ENCODE measurements at places on chromosomes 7 and 10. TPM values are rescaled to one million over a fixed set of nuclear protein-coding genes. Genes with fewer than 3 reads are reported as not detected.

OPALIN gene
- polyA plus RNA-seq = 31.9 TPM

C7orf33 gene
- not detected for polyA plus RNA-seq

EVX1 gene
- polyA plus RNA-seq = 0.27 TPM

DNA sequence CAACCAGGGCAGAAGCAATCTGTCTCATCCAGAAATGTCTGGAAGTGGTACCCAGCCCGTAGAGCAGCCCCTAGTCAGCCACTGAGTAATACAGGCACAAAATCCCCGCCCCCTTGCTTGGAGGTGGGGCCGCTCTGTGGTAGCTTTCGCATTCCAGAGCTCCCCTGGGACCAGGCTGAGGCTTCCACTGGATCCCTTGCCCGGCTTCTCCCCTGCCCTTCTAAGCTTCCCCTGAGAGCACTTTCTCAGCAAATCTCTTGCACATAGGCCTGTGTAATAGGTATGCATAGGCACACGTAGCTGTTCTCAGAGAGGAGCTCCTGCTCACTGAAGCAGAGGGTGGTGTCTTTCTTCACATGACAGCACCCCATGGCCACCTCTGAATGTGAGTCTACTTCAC, 144.2 kb downstream of the BMS1 start:
- DNase-seq = peak; percentile 8

DNA sequence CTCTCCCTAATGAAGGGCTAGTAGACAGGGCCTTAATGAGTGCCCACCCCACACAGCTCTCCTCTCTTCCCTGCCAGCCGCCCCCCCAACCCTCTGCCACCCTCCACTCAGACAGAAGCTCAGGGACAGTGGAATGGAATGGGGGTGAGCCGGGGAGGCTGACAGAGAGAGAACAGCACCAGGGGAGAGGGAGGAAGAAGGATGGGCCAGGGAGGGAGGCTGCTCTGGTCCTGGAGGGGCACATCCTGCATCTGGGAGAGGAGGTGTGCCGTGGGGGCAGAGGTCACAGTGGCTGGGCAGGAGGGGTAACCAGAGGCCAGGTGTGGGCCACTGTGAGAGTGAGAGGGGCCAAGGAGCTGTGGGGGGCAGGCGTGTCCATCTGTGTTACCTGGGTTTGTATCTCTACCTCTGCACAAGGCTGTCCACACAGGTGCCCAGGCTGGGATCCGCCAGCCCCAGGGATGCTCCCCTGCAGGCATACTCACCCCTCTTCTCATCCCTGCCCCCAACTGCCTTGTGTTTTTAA, 2.4 kb downstream of the NYAP1 start:
- no peak for DNase-seq

GRCh38 chr7:71424166-71425035, 292.5 kb downstream of the GALNT17 start:
- DNase-seq = no peak

DNA sequence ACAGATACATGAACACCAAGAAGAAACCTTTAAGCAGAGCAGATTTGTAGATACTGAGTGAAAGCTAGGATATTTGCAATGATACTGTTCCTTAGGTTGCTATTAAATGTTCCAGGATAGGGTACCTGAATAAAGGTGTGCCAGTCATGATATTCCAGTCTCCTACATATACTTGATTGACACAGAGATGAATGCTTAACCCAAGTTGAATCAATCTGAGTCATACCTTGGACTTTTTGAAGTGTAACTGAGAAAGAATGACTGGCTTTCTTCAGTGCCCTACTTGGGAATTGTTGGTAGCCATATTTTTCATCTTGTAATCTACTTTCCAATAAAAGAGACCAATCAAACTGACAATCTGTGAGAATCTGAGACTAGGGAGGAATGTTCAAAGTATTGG, 805.7 kb upstream of the GHITM start:
- DNase-seq = no peak

DNA sequence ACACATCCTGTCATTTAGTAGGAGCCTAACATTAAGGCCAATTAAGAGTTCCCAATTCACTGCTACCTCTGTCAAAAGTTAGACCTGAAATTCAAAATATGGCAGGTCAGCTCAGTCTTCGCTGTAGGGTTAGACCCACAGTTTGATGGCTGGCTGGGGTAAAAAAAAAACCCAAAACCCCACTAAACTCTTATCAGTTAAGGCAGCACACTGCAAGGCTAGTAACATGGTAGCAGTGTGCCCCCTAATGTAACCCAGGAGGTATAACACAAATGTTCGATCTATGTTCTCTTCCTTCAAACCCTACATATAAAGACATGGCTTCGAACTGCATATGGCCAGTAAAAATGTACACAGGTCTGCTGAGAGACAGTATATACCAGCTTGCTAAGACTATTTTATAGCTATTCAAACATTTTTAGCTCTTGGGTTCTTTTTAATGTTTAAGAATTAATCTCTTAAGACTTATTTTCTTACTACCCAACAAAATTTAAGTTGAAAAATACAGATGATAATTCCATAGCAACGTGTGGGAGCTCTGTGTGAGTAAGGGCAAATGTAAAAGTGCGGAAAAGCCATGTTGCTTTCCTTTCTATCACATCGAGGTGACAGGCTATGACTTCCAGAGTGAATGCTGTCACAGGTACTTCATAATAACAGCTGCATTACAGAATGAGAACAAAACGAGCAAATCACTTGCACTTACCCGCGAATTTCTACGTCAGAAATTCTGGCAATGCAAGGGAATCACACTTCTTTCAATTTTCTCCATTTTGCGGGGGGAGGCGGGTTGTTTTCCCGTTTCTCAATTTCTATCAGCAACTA, 168.4 kb upstream of the IMMP2L start:
- peak; percentile 65 for DNase-seq

DNA sequence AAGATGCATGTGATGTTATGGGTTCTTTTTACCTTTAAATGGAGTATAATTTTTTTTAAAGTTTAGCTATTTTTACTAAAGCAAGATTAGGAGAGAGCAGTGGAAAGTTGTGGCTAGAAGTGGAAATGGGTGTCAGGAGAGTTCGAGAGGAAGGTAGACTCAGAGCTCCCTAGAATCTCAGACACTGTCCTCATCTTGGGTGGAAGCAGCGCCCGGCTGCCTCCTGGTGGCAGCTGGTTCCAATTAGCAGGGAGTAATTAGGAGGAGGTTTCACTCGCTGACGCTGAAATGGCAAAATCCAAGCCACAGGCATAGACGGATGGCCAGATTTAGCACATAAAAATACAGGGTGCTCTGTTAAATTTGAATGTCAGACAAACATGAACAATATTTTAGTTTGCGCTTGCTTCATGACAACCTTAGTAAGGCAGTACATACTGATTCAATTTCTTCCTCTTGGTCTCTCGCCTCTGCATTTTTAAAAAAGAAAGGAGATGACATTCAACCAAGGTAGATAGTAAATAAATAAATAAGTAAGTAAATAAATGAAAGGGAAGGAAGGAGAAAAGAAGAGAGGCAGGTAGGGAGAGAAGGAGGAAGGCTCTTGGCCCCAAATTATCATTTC, 58.5 kb downstream of the LGI1 start:
- DNase-seq = peak; percentile 89

DNA sequence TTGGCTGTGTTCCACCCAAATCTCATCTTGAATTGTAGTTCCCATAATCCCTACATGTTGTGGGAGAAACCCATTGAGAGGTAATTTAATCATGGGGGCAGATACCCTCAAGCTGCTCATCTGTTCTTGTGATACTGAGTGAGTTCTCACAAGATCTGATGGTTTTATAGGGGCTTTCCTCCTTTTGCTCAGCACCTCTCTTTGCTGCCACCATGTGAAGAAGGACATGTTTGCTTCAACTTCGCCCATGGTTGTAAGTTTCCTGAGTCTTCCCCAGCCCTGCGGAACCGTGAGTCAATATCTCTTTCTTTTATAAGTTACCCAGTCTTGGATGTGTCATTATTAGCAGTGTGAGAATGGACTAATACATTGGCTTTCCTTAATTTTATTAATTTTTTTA, 527.8 kb downstream of the MDFIC start:
- no peak for DNase-seq

CFAP58 gene
- 0.37 TPM for polyA plus RNA-seq

KIAA1549 gene
- polyA plus RNA-seq = 31.8 TPM

OR2A5 gene
- polyA plus RNA-seq = not detected

GRCh38 chr10:30977385-30977784, 54.3 kb downstream of the ZNF438 start:
- no peak for DNase-seq

DNA sequence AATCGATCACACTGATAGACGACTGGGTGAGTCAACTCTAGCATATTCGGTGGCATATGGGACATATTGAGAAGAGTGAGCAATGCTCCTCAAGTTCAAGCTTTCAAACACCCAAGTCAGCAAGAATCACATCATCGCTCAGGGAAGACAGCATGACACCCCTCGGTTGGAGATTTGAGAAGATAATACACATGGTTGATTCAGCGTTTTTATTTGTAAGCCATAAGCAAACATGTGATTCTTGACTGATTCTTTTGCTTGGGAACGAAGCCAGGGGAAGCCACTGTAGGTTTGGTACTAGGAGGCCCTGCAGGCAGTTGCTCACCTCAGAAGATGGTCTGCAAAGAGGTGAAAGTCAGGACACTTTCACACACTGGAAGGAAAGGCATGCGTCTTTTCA, 12.6 kb downstream of the UCMA start:
- DNase-seq = no peak

- DNase-seq = no peak
Observed at GRCh38 chr7:16268821-16269768, 152.2 kb downstream of the CRPPA start.

DNA sequence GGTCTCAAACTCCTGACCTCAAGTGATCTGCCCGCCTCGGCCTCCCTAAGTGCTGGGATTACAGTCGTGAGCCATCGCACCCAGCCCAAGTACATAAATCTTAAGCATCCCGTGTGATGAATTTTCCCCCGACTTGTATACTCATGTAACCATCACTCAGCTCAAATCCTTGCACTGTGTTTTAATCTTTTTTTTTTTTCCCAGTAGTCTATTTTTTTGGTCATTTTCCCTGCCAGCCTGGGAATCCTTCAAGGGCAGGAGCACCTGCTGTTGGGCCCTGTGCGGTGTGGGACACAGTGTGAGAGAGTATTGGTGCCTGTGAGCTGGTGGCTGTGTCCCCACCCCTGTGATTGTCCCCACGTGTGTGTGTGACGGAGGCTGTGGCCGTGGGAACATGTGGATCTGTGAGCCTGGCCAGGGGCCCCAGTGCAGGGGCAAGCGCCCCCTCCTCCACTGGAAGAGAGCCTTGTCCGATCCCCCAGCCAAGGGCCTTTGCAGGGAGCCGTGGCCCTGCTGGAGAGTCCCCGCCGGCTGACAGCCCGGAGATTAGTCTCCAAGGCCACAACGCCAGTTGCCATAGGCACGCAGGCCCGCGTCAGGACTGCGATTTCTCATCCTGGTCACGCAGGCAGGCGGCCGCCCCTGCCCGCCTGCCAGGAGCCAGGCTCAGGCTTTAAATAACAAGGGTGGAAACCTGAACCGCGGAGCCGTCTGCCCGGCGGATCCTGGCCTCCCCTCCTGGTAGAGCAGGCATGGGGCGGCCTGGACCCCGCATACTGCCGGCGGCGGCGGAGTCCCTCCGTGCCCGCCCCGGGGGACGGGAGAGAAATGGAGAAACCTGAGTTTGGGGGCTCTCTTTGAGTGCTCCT, 26.5 kb downstream of the GTF2IRD1 start:
- DNase-seq = peak; percentile 91

- no peak for DNase-seq
Observed at GRCh38 chr7:4297918-4298219, 384.2 kb upstream of the FOXK1 start.
